ENCODE measurements at places on chromosomes 5 and 9.

GRCh38 chr5:169367861-169368260, 66.9 kb upstream of the SLIT3 start:
- DNase-seq = no peak

DNA sequence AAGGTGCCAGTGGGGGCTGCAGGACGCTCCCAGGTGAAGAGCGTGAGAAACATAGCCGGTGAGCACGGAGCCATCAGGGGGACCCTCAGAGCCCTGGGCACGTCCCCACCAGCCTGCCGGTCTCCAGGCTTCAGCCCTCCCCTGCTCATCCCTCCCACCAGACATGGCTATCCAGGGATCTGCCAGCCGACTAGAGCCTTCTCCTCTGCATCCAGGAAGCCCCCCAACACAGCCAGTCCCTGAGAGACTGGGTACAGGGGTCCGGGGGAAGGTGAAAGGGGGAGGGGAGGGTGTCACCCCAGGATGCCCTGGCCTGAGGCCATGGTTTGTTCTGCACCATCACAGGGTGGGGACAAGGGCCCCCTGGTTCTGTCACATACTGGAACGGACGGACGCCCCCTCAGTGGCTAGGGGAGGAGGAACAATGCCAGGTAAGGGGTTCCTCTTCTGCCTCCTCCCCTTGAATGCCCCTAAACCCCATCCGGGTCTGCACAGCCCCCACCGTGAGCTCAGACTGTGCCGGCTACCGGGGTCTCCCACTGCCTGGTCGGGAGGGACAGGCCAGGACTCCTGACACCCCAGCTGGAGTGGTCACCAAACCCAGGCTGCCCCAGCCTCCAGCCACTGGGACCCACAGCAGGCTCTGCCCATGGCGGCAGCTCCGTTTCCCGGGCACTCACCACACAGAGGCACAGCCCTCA, 34.3 kb downstream of the NACC2 start:
- DNase-seq = no peak

DNA sequence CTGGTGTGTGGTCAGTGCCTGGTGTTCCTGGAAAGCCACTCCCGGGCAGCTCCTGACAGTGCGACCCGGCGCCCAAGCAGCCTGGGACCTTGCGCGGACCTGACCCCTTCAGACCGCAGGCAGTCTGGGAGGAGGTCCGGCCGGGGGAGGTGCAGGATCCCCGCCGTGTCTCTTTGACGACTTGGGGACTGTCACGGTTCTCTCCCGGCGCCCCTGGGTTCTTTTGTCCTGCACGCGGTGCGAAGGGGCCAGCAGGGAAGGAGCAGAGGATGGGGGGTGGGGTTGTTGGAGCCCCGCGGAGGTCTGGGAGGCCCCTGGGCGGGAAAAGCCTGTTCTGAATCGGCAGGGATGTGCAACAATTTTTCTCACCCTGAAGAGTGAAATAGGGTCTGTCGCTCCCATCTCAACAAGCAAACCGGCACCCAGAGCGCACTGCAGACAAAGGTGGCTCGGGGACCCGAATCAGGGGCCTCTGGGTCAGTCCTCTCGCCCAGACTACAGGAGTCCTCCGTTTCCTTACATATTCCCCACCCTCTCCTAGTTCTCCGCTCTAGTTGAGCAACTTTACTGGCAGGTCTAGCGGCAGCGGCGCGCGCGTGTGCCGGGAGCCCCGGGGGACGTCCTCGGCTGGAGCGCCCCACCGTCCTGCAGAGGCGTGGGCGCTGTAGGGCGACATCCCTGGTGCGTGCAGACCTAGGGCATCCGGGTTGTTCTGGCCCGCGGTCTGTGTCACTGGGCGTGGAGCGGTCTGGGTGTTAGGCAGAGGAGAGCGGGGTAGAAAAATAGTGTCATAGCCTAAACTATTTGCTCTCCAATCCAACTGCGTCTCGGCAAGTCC, 1.2 kb downstream of the VCAN start:
- DNase-seq = peak; percentile 25

- no peak for DNase-seq
Observed at GRCh38 chr9:129806061-129806460, 3.1 kb downstream of the TOR1B start.

- DNase-seq = no peak
Observed at GRCh38 chr5:151935135-151935695, 10.6 kb upstream of the GLRA1 start.

- no peak for DNase-seq
Observed at GRCh38 chr5:5381310-5381913, 41.1 kb upstream of the ICE1 start.

- DNase-seq = peak; percentile 49
Observed at GRCh38 chr5:10600626-10601245, 36.9 kb downstream of the ANKRD33B start.

- DNase-seq = no peak
Observed at GRCh38 chr9:120099065-120099464, 480.9 kb downstream of the CDK5RAP2 start.

DNA sequence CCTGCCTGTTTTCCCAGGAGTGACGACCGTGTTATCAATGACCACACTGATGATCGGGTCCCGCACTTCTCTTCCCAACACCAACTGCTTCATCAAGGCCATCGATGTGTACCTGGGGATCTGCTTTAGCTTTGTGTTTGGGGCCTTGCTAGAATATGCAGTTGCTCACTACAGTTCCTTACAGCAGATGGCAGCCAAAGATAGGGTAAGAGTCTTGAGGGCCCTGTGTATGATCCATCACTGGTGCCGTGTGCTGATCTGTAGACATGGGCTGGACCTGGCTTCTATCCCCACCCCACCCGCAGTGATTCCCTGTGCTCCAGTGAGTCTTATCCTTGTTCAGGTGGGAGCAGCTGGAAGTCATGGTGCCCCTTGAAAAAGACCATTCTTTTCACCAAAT, 26.0 kb downstream of the GABRP start:
- DNase-seq = no peak

DNA sequence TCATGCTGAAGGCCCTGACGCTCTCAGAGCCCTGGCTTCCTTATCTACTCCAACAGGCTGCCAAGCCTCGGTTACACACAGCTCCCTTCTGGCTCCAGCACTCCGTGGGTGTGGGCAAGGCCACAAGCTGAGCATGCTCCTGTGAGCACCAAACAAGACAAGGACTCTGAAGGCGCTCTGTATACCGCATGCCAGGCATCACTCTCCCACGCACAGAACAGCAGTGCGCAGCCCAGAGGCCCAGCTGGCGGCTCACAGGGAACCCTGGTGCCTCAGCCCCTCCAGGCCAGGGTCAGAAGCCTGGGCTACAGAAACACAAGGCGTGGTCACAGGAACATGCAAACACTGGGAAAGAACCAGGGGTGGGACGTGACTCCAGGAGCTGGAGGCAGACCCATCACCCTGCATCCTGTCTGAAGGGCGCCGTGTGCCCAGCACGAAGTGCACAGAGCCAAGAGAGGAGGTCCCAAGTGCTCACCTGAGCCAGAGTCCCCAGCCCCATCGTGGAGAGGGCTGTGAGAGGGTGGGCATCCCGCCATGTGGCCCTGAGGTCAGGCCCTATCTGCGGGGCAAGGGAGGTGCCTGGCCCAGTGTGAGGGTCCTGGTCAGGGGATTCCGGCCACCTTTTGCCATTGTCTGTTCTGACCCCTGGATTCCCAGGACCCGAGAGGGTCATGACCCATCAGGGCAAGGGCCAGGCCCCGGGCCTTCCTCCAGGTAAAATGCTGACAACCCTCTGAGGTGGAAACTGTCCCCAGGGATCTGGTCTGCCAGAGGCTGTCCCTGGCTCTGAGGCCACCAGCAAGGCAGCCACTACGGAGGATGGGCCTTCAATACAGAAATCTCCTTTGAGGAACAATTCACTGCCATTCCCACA, 54.7 kb downstream of the COL23A1 start:
- DNase-seq = no peak

DNA sequence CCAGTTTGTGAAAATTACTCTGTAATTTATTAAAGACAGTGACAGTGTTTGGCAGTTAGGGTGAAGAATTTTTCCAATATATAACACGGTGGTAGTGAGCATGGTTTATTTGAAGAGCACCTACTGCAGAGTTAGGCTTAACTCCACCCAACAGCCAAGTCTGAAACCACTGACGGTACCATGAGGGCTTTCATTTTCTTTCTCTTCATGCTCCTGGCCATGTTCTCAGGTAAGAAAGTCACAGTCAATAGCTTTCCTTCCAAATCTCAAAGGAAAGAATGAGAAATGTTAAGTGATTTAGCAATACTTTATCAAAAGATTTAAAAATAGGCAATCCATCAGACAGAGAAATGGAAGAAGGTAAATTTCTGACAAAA, at the start of gene MARCOL:
TSS of gene MARCOL (plus strand) at position 108 of the 377 bp plus-strand sequence. CDS start at position 181, 73 bp downstream.
- DNase-seq = no peak

DNA sequence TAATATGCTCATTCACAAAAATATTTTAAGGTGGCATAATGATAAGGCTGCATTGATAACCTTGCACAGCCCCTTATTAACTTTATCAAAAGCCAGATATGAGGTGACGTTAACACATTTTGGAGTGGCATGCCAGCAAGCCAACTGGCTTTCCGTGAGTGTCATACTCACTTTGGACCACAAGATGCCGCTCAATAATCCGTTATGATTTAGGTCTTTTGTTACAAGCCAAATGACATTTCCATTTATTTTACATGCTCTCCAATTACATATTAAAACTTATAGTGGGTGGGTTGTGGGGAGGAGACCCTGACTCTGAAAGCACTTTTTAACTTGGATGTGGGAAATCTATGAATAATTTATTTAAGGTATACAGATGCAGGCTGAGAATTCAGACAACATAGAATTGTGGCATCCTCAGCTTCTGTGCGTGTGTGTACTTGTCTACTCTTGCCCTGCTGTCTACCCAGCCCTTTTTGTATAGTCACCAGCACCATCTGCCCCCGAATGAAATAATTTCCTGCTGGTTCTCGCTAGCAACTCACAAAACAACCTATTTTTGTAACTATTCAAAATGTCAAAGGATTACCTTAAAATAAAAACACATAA, 305.1 kb downstream of the PSAT1 start:
- DNase-seq = peak; percentile 29

- DNase-seq = no peak
Observed at GRCh38 chr5:58842852-58843251, 260.0 kb downstream of the RAB3C start.

- no peak for DNase-seq
Observed at GRCh38 chr5:6949230-6949629, 236.0 kb downstream of the TENT4A start.

DNA sequence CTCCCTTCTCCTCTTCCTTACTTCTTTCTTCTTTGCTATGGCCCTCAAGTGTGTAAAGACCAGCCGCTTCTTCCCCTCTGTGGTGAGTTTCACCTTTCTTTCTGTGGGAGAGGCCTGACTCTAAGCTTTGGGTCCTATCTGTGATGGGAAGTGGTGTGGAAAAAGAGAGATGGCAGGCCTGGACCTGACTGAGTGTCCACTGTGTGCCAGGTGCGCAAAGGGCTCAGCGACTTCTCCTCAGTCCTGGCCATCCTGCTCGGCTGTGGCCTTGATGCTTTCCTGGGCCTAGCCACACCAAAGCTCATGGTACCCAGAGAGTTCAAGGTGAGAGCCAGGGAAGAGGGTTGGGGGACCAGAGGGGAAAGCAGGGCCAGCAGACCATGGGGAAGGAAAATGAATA, 5.9 kb downstream of the SLC4A9 start:
- no peak for DNase-seq

DNA sequence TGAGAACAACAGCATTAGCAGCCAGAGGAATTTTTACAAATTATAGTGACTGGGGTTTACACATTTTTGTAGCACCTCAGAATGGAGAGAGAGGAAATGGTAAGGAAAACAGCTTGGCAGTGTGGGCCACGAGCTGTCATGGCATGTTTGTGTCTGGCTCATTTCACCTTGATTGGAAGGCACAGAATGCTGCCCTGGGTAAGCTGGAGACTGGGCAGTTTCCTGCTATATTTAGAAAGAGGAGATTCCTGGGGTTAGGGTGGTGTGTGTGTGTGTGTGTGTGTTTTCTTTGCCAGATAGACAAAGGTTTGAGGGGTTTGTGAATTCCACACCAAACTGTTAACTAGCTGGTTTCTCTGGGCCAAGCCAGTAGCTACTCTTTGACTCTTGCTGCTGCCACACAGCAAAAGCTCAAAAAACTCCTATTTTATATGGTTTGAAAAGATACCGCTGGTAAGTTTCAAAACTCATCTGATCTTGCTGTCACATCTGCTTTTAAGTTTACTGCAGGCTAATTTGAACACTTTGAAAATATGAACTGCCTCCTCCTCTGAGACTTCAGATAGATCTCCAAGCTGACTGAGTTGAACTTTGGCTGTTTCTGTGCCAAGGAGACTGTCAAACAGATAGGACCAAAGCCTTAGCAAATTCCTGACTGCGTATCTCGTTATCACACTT, 9.1 kb downstream of the ARHGAP26 start:
- no peak for DNase-seq

DNA sequence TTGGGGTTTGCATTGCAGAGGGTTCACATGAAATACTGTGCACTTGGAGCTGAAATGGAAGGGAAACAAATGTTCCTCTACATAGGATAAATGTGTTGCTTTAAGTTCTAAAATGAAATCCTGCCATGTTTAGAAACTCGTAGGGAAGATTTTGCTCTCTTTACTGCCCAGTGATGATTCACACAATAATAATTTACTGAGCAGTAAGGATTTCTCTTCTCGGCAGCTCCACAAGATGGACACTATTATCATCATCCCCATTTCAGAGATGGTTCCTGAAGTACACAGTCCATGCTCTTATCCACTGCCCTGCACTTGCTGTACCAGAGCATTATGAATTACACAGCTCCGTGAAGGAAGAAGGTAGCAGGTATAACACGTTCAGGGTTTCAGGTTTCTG, 4.1 kb downstream of the HACD4 start:
- DNase-seq = no peak

GRCh38 chr9:84293001-84293798, 47.4 kb downstream of the SLC28A3 start:
- DNase-seq = peak; percentile 14

DNA sequence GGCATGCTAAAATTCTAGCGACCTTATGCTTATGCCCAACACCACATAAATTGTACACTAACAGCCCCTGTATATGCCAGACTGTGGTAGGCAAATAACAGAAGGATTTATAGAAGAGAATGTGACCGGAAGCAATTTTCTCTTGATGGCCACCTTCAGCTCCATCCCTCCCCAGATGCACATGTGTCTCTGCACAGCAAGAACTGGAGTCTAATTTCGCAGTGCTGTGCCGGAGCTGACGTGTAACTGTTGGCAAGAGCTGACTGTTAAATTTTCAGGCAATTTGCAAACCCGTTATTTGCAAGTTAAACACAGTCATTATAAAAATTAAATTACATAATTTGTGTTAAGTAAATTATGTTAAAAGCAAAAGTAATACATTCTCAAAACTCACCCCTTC, 48.4 kb downstream of the PCA3 start:
- no peak for DNase-seq

- DNase-seq = no peak
Observed at GRCh38 chr5:124630767-124631704, 115.4 kb downstream of the ZNF608 start.

DNA sequence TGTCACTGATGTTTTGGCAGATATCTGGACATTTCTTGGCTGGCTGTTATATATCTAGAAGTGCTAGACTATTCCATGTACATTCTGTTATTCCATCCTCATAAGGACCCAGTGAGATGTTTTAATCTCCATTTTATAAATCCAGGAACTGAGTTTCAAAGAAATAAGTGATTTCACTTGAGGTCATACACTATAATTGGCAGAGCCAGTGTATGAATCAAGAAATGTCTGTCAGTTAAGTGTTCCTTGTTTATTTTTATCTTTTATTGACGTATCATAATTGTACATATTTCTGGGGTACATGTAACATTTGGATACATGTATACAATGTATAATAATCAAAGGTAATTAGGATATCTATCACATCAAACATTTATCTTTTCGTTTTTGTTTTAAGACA, 338.3 kb upstream of the KLF4 start:
- no peak for DNase-seq

- no peak for DNase-seq
Observed at GRCh38 chr5:72511774-72512592, 4.8 kb upstream of the ZNF366 start.

- no peak for DNase-seq
Observed at GRCh38 chr5:40307920-40308319, 371.8 kb upstream of the PTGER4 start.

All from activated CD4-positive, alpha-beta T cell treated with anti-CD3 and anti-CD28 coated beads for 48 hours (primary cell).